ENCODE measurements at places on chromosomes 1 and 21.
A peak's percentile ranks its signal among the peaks of the same experiment; 100 is the strongest.

GRCh38 chr1:58456470-58456869, 90.1 kb downstream of the OMA1 start:
- DNase-seq: no peak

DNA sequence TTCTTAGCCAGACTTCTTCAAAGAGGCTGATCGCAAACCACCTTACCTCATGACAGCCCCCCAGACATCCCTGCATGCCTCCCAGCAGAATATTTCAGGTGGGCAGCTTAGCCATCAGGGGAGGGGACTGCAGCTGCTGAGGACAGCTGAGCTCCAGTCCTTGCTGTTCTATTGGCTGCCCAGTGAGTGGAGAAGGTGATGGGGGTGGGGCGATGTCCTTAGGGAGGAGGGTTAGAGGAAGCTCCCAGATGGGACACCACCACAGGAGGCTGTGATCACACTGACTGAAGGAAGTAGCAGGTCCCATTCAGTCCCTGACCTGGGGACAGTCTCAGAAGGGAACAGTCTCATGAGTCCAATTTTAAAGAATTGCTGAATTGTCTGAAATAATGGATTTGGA, 38.3 kb downstream of the GJA5 start:
- DNase-seq: no peak

GRCh38 chr1:99645699-99646531, at the start of gene PALMD:
PALMD (plus strand) TSS chr1:99646113; CDS start chr1:99646318, 205 bp downstream.
- DNase-seq: no peak

DNA sequence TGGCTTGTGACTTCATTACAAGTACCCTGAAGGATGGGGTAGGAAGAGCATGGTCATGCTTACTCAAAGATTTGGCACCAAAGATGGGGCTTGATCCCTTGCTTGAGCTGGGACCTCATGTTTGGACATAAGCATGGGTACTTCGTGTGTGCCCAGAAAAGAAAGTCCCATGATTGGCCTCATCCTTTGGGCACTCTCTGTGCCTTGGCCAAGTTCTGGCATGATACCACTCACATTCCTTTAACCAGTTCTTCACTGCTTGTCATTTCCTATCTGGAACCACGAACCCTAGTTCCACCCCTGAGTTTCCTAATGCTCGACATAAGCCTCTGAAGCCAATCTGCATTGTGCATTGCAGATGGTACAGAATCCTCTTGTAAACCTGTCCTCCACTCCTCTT, 107.0 kb downstream of the NAV1 start:
- DNase-seq: no peak

GRCh38 chr1:5980314-5981008, 11.8 kb downstream of the NPHP4 start:
- DNase-seq: no peak

DNA sequence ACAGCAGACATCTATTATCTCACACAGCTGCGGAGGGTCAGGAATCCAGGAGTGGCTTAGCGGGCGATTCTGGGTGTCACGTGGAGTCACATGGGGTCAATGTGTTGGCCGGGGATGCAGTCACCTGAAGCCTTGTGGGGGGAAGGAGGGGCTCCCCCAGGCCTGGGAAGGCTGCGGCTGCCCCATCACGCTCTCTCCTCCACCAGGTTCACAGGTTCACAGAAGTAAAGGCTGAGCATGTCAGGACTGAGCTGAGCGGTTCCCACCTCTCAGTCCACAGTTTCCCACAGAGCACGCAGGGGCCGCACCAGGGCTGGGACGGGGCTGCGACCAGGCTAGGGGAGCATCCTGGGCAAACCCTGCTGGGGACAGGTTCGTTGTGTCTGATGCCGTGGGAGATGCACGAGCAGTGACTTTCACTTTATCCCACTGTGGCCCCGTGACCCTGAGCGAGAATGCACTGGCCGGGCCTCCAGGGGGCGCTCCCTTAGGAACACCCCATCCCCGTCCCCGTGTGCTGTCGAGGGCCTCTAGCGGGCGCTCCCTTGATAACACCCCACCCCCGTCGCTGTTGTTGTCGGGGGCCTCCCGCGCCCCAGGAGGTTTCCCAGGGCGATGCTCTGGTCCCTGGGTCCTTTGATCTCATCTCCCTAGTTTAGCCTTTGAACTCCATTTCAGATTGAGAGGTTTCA, 73.2 kb upstream of the TRAPPC10 start:
- peak; percentile 80 for DNase-seq

- DNase-seq: peak; percentile 45
Measured at GRCh38 chr1:145845144-145845513, 301 bp upstream of the NUDT17 start.

DNA sequence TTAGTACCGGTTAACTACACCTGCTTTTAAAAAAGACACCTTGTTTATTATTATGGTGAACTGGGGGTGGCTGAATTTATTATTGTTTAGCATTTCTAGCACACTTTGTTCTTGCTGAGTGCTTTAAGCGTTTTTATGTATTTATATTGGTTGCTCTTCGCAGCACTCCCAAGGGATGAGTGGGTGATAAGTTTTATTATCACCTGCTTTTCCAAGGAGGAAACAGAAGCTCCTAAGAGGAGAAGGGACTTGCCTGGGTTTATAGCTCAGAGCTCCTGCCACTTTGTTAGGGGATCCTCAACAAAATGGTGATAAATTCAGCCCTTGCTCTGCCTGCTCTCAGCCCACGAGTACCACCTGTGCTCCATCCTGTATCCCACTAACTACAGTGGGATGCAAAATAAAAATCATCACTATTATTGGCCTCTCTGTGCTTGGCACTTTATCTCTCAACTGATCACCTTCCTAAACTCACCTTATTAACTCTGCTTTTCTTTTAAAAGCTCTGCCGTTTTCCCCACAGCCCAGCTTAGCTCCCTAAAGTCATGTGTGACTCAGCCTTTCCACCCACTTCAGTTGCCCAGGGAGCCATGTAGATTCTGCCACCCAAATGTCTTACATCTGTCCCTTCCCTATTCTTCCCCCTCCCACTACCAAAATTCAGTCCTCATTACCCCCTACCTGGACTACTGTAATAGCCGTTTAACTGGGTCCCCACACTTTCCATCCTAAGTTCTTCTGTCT, 44.5 kb downstream of the BCL9 start:
- DNase-seq: no peak

Data from CD14-positive monocyte (primary cell).